ENCODE measurements at places on chromosomes 12 and 14.

GRCh38 chr14:25308244-25308643, 258.3 kb upstream of the STXBP6 start:
- peak; percentile 3 for DNase-seq

GRCh38 chr14:104545942-104546501, 33.5 kb upstream of the C14orf180 start:
- no peak for DNase-seq

- no peak for DNase-seq
Observed at GRCh38 chr14:24673534-24674203, 39.7 kb upstream of the GZMB start.

DNA sequence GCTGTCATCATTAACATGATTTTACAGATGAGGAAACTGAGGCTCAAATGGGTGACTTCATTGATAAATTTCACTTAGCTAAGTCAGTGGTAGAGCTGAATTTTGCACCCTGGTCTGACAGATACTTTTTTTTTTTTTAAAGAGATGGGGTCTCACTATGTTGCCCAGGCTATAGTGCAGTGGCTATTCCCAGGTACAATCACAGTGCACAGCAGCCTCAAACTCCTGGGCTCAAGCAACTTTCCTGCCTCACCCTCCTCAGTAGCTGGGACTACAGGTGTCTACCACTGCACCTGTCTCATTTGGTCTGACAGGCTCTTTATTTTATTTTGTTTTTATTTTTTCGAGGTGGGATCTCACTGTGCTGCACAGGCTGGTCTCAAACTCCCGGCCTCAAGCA, 24.2 kb upstream of the CORO1C start:
- no peak for DNase-seq

DNA sequence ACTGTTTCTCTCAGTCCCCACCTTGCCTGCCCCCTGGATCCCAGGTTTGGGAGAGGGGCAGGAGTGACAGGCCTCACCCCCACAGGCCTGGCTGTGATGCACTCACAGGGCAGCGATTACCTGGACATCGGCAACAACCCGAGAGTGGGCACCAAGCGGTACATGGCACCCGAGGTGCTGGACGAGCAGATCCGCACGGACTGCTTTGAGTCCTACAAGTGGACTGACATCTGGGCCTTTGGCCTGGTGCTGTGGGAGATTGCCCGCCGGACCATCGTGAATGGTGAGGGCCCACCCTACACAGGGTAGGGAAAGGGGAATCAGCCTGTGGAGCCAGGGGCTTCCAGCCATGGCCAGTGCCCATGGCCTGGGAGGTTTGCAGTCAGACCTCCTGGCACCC, 8.6 kb downstream of the ACVRL1 start:
- no peak for DNase-seq

GRCh38 chr14:105069522-105069870, 4.3 kb upstream of the GPR132 start:
- DNase-seq, result no peak

DNA sequence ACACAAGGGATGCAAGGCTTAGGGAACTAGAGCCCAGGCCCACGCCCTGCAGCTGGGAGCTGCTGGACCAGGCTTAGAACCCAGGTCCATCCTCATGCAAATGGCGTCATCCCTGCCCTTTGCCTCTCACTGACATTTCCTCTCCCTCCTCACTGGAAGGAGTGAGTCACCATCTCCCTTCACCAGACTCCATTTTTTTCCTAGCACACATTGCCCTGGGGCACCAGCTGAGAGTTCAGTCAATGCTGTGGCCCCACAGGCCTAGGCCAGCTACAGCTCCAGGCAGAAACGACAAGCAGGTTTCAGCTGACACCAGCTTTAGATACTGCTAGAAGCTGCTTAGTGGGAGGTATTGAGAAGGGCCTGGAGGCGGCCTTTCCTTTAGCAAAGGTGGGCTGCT, 98.9 kb downstream of the RIMBP2 start:
- DNase-seq, result no peak

DNA sequence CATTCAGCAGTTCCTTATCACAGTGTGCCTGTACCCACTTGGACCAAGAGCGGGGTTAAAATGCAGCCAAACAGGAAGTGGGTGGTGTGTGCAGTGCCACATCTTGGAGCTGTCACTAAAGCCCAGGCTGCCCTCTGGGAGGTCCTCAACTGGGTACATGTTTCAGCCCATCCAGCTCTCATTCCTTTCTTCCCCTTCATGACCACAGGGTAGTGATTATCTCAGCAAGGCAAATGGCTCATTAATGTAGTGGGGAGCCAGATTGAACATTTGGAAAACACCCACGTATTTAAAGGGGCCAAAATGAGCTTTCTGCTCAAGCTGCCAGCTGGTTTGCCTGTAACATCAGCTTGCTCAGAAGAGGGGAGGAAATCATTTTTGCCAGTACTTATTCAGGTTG, 210.8 kb upstream of the BTG1 start:
- no peak for DNase-seq

DNA sequence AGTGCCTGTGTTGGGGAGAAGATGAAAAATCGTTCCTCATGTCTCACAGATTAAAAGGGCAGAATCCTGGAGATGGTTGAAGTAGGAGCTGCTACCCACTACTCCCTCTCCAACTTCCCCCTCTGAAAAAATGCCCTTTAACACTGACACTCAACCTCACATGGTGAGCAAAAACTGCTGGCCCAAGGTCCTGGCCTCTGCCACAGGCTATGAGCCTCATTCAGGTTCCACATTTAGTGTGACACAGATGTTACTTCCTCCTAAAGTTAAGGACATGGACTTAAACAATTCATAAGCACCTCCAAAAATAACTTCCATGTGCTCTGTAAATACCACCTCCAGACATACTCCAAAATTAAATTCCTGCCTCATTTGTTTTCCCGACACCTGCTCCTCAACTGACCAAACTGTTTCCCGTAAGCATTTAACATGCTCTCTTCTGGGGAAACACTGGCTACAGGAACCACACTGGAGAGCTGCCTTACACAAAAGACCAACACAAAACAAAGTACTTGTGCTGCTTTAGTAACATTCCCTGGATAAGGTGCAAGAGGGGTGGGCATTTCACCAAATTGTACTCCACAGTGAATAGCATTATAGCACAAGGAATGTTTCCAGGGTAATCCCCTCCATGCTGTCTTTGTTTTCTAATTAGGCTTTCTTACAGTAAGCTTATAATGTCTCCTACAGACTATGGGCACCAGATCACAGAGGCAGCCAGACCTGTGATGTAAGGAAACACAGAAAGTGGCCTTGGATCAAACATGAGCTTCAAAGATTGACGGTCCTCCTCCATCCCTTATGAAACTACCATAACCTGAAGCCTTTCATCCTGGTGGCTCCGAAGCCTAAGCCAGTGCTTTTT, 57.0 kb downstream of the PHLDA1 start:
- DNase-seq, result no peak

DNA sequence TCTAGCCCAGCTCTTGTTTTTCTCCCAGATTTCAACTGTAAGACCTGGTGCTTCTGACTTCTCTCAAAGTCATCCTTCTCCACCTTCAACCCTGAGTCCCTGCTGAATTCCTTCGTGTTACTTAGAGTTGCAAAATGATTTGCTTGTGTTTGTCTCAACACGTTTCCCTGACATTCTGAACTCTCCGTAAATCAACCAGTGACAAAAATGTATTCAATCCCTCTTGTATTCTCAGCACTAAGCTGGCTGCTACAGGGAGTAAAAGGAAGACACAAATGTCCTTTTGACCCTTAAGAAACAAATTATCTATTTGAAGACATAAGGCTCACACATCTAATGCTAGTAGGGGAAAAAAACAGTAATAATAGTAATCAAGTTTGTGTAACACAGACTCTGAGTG, 514.0 kb upstream of the TMPO start:
- DNase-seq, result no peak

DNA sequence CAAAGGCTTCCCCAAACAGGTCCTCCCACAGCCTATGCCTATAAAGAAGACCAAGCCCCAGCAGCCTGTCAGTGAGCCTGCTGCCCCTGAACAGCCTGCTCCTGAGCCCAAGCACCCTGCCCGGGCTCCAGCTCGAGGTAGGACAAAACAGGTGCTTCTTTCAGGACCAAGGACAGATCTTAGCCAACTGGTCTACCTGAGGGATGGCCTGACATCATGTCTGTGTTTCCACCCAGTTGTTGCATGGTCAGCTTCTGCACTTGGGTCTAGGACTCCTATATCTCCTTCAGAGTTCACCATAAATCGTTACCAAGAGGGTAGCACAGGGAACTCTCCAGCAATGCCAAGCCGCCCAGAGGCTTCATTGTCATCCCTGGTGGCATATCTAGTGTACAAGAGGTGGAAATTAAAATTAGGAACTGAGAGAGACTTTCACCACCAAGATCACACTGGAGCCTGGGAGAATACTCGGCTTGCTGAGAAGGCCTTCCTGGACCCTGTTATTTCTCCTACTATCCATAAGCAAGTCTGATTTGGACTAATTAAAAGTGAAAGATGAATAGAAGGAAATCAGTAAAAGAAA, 38.2 kb upstream of the OAS1 start:
- DNase-seq, result peak; percentile 26

DNA sequence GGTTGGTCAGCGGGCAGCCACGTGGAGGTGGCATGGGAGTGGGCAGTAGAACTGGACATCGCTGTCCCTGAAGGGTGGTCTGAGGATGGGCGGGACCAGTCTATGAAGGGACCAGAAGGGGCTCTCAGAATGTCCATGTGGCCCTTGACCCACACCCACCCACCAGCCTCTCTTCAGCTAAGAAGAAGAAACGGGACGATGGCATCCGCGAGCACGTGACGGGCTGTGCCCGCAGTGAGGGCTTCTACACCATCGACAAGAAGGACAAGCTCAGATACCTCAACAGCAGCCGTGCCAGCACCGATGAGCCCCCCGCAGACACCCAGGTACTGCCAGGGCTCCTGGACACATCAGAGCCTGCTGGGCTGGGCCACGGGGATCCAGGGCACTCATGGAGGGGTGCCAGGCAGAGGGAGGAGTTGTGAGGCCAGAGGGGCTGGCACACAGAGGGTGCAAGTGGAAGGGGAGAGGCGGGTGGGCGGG, 21.3 kb downstream of the SETD1B start:
- DNase-seq, result no peak

DNA sequence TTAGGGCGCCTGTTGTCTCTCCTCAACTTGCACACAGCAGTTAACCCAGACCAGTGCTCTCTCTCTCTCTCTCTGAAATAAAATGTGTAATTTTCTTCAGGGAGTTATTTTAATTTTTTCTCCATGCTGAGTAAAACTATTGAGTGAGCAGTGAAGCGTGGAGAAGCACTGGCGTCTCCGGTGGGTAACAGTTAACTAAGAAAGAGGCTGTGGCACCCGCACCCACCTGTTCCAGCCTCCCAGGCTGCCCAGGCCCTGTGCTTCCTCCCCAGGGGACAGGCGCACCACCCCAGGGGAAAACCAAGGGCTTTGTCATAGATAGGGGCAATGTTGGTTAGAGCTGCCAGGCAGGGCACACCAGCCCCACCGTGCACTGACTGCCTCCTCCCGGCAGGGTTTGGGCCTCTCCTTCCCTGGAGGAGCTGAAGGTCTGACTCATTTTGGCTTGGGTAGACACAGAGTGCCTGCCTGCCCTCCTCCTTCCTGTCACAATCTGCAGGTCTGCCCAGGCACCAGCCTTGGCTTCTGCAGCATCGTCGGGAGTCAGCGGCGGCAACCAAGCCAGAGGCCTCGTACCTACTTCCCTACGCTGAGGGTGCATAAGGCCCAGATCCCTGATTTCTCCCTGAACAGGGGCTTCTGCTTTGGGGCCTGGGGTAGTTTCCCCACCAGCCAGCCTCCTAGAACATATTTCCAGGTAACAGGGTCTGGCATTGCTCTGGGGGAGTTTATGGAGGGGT, 3.9 kb downstream of the HOXC5 start:
- peak; percentile 34 for DNase-seq

GRCh38 chr12:124321040-124321481, 26.2 kb downstream of the RFLNA start:
- peak; percentile 82 for DNase-seq

DNA sequence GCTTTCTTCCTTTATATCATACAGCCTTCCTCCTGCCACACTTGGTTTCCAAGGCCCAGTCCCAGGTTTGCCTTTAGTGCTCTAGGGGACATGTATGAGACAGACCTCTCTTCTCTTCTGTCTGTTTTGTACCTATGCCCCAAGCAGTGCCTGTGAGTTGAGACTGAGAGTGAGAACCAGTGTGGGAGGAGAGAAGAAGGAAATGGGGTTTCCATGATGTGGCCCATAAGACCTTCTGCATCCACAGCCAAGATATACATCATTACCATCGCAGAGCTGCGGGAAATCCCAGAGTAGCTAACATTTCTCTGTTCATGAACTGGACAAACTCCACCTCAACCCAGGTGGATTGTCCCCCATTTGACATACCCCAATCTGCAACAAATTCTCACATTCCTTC, 2.8 kb downstream of the TESPA1 start:
- no peak for DNase-seq

- no peak for DNase-seq
Observed at GRCh38 chr12:106602076-106602475, 19.3 kb downstream of the RFX4 start.

GRCh38 chr14:68894802-68895703, 84.0 kb downstream of the ACTN1 start:
- DNase-seq, result no peak
